ENCODE measurements at places on chromosomes 5 and 9. TPM values are rescaled to one million over a fixed set of nuclear protein-coding genes. Genes with fewer than 3 reads are reported as not detected.

TMEM215 gene
- not detected for total RNA-seq

LCN15 gene
- total RNA-seq, result not detected

PTBP3 gene
- 15.2 TPM for total RNA-seq

PTGER4 gene
- total RNA-seq, result 31.4 TPM

DOK3 gene
- 5.0 TPM for total RNA-seq

C9orf153 gene
- not detected for total RNA-seq

EIF4EBP3 gene
- total RNA-seq, result 9.3 TPM

Data from stomach (tissue), 19 donors.